ENCODE measurements at places on chromosomes 13 and 19. TPM values are rescaled to one million over a fixed set of nuclear protein-coding genes. Genes with fewer than 3 reads are reported as not detected.
A peak's percentile ranks its signal among the peaks of the same experiment; 100 is the strongest.

DNA sequence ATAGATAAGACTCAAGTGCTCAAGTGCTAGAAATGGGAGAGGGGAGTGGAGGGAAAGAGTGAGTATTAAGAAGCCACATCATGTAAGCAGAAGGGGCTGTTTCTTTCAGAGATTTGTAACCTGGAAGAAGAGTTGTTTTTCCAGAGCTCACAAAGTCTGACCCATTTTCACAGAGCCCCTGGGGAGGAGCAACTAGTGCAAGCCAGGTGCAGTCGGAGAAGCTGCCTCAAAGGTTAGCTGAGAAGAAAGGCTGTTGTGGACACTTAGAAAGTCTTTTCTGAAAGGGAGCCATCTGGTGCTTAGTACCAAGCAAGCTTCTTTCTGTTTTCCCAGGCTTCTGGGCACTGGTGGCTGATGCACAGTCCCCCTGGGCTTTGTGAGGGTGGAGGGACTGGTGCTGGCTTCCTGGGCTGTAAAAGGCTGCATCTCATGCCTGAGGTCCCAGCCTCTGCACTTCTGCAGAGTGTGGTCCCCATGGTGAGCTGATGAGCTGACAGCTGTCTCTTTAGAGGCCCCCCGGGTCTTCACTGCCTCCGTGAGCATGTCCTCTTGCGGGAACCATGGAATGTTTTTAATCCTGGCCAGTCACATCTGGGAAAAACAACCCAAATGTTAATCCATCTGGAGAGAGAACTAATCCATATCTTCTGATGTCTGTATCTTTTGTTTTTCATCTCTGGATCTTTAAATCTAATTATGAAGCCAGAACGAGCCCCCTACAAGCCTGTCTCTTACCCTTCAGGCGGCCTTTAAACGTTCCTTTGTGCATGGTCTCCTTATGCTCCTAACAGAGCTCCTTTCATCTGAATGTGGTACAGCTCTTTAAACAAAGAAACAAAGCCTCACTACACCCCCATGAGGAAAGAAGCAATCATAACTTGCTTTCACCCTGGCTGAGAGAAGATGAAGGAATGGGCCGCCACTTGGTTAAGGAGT is 40.2 kb downstream of the OLFM4 start:
- DNase-seq = no peak

DNA sequence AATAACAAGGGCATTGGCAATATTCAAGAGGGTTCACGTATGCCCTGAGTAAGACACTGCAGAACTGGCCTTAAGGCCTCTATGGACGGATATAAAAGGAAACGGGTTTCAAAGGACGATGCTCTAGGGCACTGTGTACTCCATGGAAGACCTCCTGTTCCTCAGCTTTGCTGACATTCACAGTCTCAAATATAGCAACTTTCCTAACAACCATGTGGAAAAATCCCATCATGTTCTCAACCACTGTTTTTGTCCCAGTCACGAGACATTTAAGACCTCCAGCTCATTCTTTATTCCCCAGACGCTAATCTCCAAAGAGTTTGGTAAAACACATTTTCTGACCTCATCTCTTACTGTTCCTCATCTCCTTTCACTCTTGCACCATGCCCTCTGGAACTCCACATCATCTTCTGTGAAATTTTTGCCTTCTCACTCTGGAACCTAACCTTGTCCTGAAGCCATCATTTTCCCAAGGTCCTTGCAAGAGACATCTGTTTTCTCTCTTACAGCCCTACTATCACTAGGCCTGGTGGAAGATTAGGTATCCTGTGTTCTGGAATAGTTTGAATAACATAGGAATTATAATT is 37.6 kb downstream of the SPRY2 start:
- no peak for DNase-seq

- DNase-seq = no peak
Measured at GRCh38 chr13:105918842-105919741, 616.4 kb downstream of the EFNB2 start.

DNA sequence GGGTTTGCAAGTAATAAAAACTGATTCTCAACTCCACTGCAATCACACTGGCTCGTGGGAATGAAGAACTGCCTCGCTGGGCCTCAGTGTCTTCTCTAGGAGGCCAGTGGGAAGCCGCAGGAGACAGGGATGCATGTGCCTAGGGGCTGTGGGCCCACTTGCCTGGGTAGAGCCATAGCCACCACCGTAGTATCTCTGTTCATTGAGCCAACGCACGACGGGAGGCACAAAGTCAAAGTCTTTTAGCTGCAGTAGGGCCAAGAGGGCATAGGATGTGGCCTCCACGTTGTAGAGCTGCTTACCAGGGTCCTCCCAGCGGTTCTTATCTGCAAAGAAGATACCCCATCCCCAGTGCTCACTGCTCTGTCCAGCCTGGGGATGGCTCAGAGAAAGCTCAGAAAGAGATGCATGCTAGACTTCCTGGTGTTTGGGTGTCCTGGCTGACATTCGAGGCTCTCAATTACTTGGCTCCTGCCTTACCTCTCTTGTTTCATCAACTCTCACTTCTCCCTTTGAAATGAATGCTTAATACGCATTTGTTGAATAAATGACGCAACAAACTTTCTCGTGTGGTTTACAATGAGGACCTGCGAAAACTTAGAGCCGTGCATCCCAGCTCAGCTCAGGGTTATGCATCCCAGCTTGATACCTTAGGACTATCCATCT is 16.1 kb upstream of the TNFSF14 start:
- DNase-seq = no peak

GRCh38 chr13:110062077-110062776 is 244.7 kb downstream of the COL4A1 start:
- DNase-seq = no peak

- peak; percentile 21 for DNase-seq
Measured at GRCh38 chr19:38003438-38004185, 96.6 kb downstream of the SIPA1L3 start.

GRCh38 chr13:32253911-32254399 is 61.2 kb downstream of the ZAR1L start:
- no peak for DNase-seq

DNA sequence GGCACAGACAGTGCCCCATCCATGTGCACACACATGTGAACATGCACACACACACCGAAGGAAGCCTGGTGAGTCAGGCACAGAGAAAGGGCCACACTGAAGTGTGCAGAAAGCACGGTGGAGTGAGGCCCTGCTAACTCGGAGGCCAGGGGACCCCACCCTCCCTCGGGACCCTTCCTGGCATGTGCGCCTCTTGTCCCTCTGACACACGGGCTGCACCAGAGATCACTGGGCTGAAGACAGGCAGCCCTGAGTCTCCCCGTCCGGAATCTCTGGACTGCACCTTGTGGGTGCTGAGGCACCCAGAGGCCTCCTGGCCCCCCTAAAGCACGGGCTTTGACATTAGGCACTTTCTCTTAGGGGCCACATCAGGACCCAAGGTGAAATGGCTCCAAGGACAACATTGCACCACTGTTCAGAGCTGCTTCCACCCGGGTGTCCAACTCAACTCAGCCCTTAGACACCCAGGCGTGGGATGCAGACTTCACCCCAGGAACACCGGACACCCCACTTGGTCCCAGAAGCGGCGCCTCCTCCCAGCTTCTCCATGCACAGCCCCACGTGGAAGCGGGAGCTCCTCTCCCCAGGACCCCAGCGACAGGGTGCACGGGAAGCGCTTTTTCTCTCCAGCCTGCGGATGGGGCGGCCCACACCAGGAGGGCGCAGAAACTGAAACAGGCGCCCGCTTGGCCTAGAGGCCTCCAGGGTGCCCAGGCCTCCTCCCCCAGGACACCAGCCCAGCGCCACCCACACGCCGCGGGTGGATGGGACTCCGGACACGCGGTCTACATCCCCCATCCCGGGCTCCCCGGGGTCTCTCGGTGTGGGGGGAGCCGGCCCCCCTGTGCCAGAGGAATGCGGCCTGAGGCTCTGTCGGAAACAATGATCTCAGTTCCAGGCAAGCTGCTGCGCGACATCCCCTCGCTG is 90.2 kb downstream of the SPACA7 start:
- no peak for DNase-seq

DNA sequence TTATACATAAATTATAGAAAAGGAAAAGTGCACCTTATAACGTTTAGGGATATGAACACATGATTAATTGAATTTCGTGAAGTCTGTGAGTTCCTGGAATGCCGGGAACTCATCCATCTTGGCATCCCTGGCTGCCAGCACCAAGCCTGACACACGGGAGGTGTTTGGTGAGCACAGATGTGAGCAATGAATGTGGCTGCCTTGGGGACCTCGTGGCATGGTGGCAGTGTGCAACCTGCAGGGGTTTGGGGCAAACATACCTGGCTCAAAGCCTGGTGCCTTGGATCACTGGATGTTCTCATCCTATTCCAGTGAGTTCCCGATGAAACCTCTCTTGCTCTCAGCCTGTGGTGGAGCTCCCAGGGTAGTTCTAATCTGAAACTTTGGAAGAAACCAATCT is 10.4 kb upstream of the MAP2K2 start:
- DNase-seq = no peak

- DNase-seq = no peak
Measured at GRCh38 chr13:29977476-29978120, 127.2 kb upstream of the UBL3 start.

GRCh38 chr13:39407786-39408185 is 195.2 kb downstream of the LHFPL6 start:
- no peak for DNase-seq

Gene IL12RB1
- total RNA-seq = 78.6 TPM

Gene MAST1
- 1.3 TPM for total RNA-seq

All from activated CD8-positive, alpha-beta T cell treated with anti-CD3 and anti-CD28 coated beads, Interleukin-2, amount 10 ng/mL, durations not matched to agents 7 days and 5 days (primary cell).